ENCODE measurements at places on chromosomes 16 and 17.

DNA sequence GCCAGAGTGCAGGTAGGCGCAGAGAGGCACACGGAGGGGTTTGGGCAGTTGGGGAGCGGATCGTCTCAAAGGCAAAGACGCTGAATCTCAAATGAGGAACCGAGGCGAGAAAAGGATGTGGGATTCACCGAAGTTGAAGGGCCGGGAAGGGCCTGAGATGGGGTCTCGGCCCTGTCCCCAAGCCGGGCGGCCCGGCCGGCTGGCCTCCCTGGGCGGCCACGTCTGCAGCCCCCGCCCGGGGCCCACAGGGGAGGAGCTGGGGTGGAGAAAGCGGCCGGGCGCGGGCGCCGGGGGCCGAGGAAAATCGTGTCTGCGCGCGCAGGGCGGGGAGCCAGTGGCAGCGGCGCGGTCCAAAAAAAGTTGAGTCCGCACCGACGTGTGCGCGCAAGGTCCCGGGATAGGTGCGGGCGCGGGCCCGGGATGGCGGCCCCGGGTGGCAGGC lies 458 bp downstream of the SLC12A4 start:
- DNase-seq, result no peak

DNA sequence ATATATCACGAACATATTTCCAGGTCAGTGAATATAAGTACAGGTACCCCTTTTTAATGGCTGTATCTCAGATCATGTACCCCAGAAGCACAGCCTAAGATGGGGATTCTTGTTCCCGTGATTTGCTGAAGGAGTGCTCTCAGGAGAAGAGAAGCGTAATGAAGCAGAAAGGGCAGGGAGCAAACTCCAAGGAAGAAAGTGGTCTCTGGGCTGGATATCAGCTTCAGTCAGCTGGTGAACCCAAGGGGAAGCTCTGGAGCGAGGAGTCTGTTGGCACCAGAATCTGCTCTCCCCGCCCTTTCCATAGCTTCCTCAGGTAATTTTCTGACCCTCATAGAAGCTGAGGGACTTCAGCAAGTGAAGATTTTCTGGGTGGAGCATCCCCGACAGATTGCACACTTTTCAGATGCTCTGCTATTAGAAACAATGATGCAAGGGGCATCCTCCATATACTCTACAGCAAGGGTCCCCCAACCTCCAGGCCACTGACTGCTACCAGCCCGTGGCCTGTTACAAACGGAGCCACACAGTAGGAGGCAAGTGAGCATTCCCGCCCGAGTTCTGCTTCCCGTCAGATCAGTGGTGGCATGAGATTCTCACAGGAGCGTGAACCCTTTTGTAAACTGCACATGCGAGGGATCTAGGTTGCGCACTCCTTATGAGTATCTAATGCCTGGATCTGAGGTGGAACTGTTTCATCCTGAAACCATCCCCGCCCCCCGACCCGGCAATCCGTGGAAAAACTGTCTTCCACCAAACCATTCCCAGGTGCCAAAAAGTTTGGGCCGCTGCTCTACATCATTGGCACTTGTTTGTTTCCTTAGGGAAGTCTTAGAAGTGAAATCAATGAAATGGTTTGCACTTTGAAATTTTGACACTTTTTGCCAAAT lies 4.4 kb downstream of the FAHD1 start:
- DNase-seq, result no peak

DNA sequence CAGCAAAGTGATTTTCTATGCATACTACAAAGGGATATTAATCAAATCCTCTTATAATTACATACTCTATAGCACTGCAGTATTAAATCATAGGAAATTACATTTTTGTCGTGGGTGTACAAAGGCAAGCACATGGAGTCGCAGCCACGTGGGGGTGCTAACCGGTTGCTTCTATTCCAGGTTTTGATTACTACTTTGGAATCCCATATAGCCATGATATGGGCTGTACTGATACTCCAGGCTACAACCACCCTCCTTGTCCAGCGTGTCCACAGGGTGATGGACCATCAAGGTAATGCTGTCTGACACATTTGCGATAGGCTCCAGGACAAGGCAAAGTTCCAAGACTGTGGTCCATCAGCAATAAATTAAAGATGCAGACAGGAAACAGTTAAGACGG lies 60.1 kb downstream of the ARSG start:
- DNase-seq, result no peak

GRCh38 chr17:72602517-72603419 lies 481.9 kb downstream of the SOX9 start:
- DNase-seq, result no peak

DNA sequence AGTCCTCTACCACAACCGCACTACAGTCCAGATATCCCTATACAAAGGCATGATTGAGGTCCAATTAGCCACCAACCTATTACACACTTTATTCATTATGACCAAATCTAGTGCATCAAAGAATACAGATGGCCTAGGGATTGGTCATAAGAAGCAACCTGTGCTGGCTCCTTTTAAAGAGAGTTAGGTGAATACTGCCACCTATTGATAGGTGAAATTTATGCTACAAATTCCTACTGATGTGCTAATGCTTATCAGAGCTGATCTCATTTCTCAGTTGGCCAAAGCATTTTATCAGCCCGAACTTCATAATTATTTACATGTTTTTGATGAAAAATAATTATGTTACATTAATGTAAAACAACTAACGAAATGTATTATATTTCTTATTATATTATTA lies 166.3 kb downstream of the ANKFN1 start:
- no peak for DNase-seq

GRCh38 chr16:18800775-18801144 lies 589 bp downstream of the ARL6IP1 start:
- DNase-seq, result no peak

DNA sequence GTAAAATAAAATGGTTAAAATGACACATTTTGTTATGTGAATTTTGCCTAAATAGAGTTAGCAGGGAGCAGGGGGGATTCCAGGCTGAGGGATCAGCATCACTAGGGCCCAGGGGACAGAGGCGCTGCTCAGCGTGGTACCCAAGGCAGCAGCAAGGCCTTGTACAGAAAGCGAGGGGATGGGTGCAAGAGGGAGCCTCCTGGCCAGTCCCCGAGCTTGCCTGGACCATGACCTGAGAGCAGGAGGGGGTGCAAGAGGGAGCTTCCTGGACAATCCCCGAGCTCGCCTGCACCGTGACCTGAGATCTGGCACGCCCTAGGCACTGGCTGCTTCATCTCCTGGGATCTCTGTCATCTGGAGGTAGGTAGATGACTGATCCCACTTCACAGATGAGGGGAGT lies 17.3 kb upstream of the JPH3 start:
- no peak for DNase-seq

DNA sequence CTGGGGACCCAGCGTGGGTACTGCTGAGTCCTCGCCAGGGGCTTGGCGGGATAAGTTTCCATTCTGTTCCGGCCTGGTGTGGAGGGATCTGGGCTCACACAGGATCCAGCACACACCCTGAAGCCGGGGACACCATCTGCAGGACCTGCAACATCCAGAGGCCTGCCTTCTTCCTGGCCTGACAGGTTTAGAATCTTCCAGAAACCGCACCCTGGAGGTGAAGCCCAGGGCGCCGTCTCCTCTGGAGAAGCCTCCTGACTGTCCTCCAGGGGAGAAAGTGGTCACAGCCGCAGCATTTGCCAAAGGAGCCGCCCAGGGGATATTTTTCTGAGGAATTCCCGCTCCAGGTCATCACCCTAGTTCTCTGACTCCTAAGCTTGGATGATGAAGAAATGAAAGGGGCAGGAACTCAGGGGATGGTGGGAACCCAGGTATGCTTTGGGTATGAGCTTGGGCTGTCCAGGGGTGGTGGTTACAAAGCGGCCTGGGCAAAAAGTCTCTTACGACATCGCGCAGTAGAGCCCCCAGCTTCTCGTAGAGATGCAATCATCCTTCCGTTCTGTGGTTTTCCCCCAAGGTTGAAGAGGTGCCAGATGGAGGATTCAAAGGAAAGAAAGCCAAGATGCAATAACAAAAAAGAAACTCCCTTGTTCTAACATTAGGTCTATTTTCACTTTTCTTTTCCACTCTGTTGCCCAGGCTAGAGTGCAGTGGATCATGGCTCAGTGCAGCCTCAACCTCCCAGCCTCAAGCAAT lies 9.1 kb upstream of the CRISPLD2 start:
- no peak for DNase-seq

GRCh38 chr17:75980188-75981018 lies 1.4 kb downstream of the TEN1 start:
- no peak for DNase-seq

GRCh38 chr17:28196636-28197035 lies 122.4 kb upstream of the TMEM97 start:
- DNase-seq, result no peak

DNA sequence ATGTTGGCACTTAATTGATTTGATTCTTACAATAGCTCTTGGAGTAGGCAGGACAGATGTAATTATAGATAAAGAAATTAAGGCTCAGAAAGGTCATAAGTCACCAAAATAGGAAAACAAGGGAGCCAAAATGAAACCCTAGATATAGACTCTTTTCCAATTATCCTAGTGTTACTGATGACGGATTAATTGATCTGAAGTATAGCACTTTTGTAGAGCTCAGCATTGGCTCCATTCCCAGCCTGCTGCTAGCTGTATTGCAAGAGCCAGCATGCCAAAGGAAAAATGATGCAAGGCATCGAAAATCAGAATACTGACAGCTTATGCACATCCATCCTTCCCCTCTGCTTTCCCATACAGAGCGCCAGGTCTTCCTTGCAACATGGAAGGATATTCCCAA lies 21.6 kb upstream of the RASL10B start:
- no peak for DNase-seq

DNA sequence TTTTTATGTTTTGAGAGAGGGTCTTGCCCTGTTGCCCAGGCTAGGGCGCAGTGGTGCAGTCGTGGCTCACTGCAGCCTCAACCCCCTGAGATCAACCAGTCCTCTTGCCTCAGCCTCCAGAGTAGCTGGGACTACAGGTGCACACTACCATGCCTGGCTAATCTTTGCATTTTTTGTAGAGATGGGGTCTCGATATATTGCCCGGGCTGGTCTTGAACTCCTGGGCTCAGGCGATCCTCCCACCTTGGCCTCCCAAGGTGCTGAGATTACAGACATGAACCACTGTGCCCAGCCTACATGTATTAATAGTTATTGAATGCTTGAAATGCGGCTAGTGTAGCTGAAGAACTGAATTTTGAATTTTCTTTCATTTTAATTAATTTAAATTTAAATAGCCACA lies 12.2 kb downstream of the C1QTNF1 start:
- no peak for DNase-seq

DNA sequence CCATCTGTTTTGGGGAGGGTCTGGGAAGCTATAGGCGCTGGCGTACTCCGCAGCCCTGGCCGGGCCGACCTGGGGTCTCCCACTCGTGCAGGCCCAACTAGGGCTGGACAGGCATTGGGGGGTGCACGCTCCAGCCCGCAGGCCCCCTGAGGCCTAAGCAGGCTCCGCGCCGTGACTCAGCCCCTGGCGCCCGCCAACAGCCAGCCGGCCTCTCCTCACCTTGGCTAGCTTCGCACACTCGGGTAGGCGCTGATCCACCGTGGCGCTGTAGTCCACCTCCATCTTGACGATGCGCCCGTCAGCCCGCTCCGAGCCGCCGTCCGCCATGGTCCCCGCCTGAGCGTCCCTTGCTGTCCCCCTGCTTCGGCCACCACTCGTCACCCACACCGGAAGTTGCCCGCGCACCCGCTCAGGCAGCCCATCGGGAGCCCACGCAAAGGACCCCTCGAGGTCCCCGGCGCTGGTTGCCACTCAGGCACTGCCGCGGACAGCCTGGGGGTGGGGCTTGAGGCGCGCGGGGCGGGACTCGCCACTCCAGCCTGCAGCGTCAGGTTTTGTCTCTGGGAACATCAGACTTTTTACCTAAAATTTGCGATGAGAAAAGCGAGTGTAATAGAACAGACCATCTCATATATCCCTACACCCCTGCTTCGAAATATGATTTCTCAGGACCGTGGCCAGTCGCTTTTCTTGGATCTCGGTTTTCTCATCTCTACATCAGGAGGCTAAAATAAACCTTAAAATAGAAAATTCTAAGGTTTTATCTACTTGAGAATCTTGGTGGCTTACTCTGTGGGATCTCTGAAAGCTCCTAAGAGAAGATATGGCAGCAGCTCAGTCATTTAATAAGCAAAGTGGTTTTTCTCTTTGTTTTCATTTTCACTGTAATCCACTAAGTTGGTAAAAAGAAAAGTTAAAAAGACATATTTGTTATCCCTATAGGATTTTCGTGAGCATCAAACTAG lies at the start of gene PSMD12:
TSS of gene PSMD12 (minus strand) at position 385 of the 965 bp plus-strand sequence. CDS start at position 327, 58 bp downstream.
- DNase-seq, result peak; percentile 91

GRCh38 chr17:52147872-52148271 lies 10.6 kb downstream of the CA10 start:
- DNase-seq, result no peak

- no peak for DNase-seq
Measured at GRCh38 chr17:78956254-78956653, 23.5 kb downstream of the LGALS3BP start.

DNA sequence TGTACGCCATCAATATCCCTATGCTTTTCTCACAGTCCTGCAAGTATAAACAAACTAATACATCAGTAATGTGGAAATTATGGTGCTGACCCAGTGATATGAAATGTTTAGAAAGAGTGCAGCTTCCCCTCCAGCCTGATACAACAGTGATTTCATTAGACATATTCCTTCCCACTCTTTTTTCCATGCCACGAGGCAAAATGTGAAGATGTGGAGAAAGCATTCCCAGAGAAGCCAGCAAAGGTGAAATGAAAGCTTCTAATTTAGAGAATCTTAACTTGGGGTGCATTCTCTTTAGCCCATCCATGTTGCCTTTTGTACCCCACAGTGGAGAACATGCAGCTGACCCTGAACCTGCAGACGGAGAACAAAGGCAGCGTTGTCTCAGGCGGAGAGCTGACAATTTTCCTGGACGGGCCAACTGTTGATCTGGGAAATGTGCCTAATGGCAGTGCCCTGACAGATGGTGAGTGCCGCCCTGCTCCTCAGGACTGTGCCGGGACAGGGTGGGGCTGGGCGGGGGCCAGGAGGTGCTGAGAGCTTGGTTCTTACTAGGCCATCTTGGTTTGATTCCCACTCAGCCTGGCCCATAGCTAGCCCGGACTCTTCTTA lies 77.8 kb downstream of the WWP2 start:
- DNase-seq, result no peak

DNA sequence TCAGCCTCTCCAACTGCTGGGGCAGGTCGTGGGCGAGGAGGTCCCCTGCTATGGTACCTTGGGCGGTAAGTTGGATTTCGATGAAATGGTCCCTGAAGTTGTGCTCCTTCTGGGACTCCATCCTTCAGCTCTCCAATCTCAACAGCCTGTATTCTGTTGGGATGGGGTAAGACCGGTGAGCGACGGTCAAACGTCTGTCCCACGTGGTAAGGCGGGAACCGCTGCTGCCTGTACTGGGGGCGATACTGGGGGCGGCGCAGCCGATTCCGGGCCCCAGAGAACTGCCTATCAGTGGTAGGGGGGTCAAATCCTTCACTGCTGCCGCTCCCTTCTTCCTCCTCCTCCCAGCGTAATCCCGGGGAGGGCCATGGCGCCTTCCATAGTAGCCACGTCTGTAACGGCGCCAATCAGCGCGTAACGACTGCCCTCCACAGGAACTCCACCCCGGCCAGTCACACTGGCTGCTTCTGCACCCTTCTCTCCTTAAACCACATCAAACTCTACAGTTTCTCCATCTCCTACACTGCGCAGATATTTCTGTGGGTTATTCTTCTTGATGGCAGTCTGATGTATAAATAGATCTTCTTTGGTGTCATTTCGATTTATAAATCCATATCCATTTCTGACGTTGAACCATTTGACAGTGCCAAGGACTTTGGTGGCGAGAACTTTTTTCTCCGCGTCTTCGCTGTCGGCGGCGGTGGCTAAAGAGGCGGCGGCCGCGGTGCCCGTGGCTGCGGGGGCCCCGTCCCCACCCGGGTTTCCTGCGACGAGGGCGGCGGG lies 41.1 kb downstream of the AHSP start:
- DNase-seq, result no peak

GRCh38 chr16:69871708-69872107 lies 79.4 kb upstream of the CLEC18A start:
- DNase-seq, result no peak

- DNase-seq, result no peak
Measured at GRCh38 chr16:51404386-51404785, 253.3 kb upstream of the SALL1 start.

Measured in stimulated activated CD8-positive, alpha-beta memory T cell treated with anti-CD3 and anti-CD28 coated beads, Interleukin-15, amount 100 ng/mL, for 1 hour (primary cell).